Activated CD4-positive, alpha-beta T cell treated with anti-CD3 and anti-CD28 coated beads, Interleukin-10, Interleukin-2, amounts not matched to agents 100 ng/mL and 50 ng/mL, durations not matched to agents 16 hours and 8 hours (primary cell): ENCODE measurements at places on chromosomes 12 and 14.

GRCh38 chr14:75864352-75864751 lies 117.4 kb downstream of the TGFB3 start:
- DNase-seq = no peak

DNA sequence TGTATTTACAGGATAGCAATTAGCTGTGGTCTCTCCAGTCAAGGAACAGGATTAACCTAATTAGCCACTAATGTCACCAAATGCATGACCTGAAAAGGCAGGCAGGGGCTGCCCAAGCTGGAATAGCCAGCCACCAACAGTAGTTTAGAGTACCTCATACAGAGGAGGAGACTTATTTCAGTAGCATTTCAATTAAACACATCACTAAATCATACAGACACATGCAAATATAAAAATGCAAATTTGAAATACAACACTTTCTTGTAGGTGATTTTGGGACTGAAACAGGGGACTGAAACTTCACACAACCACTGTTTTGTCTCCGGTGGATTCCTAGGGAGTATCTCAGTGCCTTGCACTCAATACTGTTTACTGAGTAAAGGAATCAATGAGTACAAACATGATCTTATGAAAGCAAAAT lies 636 bp upstream of the IFNG-AS1 start:
- no peak for DNase-seq

DNA sequence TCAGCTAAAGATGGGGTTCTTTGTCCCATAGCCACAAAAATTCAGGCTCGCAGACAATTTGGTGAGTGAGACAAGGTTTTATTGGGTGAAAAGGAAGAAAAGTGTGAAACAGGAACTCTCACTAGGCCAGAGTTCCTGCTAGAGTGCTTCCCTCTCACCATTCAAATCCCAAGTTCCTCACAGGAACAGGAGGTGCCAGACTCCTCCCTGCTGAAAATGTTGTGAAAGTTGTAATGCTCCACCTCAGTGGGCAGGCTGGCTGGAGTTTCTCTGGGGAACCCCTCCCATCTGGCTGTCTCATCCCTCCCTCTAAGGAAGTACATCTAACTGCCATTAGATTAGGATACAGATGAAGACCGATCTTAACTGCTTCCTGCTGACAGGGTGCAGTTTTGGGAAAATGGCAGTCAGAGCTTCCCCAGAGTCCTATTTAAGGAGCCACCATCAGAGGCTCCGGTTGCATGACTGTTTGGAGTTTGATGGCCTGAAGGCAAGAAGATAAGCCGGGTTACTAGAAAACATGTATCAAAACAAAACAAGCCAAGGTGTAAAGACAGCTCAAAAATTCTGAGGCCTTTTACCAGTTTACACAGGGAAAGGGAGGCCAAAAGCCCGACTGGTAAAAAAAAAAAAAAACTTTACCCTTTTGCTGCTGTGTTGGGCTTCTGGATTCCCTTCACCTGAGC lies 127.6 kb downstream of the FSCB start:
- no peak for DNase-seq

- DNase-seq = no peak
Measured at GRCh38 chr12:31041033-31041564, 32.6 kb upstream of the DDX11 start.

DNA sequence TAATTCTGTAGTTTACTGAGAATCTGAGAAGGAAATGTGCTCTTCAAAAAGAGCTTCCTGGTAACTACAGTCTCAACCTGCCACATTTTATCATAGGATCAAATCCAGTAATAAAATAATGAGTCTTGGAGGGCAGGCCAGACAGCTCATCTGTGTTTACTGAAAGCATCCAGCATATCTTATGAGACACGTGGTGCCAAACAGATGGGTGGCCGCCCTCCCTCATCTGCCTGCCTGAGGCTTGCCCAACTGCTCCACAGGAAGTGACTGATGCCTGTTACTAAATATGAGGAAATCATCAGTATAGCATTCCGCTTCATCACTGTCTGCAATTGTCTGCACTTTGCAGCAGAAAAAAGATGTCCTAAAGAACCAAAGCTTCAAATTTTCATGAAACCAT lies 13.5 kb downstream of the DHRS7 start:
- peak; percentile 80 for DNase-seq

- DNase-seq = no peak
Measured at GRCh38 chr12:15831315-15831978, 42.3 kb upstream of the EPS8 start.

DNA sequence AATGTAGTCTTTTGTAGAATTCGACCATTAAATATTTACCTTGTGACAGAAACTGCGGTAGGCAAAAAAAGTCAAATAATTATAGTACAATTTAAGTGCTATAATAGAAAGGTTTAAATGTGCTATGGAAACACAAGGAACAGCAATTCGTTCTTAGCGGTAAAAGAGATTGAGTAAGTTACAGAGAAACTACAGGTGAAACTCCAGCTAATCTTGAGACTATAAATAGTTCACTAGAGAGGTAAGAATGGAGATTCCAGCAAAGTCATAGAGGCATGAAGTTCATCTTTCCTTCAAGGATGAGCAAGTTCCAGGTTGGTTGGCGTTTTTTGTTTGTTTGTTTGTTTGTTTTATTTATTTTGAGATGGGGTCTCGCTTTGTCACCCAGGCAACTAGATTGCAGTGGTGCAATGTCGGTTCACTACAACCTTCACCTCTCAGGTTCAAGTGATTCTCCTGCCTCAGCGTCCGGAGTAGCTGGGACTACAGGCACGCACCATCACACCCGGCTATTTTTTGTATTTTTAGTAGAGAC lies 878 bp upstream of the R3HDM2 start:
- DNase-seq = no peak

- DNase-seq = no peak
Measured at GRCh38 chr14:100994082-100994481, 90.6 kb upstream of the RTL1 start.

- DNase-seq = no peak
Measured at GRCh38 chr12:126358806-126359205, 1293.6 kb downstream of the AACS start.

- no peak for DNase-seq
Measured at GRCh38 chr14:90293766-90294730, 37.7 kb downstream of the NRDE2 start.

DNA sequence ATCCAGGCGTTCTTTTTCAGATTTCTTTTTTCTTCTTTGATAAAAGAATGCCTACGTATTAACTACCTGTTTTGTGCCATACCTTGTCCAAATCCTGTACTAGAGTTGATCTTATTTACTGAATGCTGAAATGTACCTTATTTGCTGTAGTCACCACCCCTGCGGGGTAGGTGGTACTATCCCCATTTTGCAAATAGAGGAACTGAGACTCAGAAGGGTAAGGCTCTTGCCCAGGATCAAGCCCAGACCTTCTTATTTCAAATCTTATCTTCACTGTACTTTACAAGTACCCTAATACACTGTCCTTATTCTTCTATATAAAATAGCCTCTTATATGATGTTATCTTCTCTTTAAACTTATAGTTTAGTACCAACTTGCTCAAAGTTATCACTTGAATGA lies 206.5 kb downstream of the SLC41A2 start:
- DNase-seq = no peak

DNA sequence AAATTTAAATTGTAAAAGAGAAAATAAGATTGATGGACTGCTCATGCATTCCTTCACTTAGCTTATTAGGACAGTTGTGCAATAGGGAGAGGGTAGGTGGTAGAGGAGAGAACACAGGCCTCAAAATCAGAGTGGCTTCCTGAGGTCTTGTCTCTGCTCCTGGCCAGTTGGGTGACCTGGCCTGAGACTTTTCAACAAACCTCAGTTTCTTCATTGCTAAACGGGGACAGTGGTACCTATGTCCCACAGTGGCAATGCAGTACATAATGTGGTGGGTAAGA lies 2.6 kb downstream of the MAP3K12 start:
- DNase-seq = no peak

DNA sequence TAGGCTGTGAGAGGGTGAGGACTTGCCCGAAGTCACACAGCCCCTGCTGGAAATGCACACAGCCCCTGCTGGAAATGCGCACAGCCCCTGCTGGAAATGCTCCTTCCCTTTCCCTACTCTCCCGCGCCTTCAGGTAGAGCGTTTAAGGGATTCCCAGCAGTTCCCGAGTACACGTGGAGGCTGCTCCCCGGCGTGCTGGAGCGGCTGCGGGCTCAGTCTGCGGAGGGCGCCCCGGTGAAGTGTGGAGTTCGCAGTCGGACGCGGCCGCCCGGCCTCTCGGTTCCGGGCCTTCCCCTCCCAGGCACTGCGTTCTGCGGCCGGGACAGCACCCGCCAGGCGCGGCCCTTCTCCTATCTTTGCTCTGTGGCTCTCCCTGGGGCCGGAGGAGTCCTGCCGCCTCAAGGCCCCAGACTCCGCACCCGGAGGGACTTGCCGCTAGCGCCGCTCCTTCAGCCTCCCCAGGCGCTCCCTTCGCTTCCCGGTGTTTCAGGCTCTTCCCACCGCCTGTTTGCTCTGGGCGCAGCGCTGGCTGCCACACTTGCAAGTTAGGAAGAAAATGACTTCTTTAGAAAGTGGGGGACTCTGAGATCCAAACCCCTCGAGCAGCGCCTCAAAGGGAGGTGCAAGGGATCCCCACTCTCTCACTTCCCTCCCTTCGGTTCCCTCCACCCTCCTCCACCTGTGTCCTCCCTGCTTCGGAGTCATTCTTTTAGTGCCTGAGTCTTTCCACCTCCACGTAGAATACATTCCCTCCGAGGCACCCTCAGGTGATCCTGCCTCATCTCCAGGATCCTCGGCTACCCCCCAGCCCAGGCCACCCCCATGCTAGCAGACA lies 8.3 kb upstream of the TBX5 start:
- no peak for DNase-seq

DNA sequence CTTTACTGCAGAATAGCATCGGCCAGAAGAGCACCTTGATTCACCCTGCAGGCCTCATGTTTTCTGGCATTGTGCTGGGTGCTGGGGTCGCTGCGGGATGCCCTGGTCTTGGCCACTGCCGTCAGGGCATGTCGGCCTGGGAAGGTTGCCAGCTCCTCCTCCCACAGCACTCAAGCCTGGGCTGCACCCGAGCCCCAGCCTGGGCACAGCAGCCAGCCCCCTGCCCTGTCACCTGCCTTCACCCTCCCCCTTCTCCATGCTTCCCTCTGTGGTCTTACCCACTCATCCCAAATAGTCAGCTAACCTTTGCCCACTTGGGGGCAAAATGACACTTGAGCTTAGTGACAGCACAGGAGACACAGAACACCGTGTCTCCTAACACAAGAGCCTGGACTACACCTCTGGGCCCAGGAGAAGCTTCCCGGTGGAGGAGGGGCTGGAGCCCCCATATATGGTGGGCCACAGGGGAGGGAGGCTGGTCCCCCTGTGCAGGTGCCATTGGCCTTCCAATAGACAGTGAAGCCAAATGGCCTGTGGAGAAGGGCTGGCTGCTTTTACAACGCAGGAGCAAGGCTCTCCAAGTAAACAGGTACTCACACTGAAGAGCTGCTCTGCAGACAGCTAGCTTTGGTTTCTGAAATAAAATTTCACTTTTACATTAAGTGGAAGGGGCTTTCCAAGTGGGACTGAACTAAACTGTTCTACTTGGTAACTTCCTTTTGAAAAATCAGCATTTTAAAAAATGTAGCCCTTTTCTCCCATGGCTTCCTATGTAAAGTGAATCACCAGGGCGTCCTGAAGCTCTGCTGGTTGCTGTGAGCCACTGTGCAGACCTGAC lies 51.2 kb upstream of the AMN start:
- DNase-seq = no peak

GRCh38 chr14:90828642-90829487 lies 12.6 kb upstream of the TTC7B start:
- peak; percentile 80 for DNase-seq

GRCh38 chr14:89660166-89660565 lies 243.1 kb upstream of the FOXN3 start:
- DNase-seq = no peak

- DNase-seq = peak; percentile 70
Measured at GRCh38 chr12:28065374-28065773, 92.8 kb upstream of the PTHLH start.

DNA sequence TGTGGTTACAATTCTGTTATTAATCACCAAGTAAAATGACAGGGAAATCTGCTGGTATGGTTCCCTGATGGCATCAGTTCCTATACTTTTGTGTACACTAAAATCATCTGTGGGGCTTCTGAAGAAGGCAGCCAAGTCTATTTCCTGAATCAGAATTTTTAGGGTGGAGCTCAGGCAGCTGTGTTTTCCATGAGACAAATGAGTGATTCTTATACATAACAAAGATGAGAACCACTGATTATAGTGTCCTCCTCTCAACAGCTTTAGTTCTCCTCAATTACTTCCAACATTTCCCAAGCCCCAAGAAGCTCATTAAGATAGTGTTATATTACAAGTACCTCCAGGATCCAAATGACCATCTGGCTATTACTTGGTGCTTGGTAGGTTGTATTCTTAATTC lies 64.5 kb upstream of the USP44 start:
- DNase-seq = no peak

- no peak for DNase-seq
Measured at GRCh38 chr12:119393677-119394076, 59.1 kb downstream of the CCDC60 start.

- DNase-seq = no peak
Measured at GRCh38 chr12:110090266-110091135, 33.7 kb upstream of the IFT81 start.

- peak; percentile 38 for DNase-seq
Measured at GRCh38 chr12:107990325-107990724, 138.8 kb upstream of the WSCD2 start.

DNA sequence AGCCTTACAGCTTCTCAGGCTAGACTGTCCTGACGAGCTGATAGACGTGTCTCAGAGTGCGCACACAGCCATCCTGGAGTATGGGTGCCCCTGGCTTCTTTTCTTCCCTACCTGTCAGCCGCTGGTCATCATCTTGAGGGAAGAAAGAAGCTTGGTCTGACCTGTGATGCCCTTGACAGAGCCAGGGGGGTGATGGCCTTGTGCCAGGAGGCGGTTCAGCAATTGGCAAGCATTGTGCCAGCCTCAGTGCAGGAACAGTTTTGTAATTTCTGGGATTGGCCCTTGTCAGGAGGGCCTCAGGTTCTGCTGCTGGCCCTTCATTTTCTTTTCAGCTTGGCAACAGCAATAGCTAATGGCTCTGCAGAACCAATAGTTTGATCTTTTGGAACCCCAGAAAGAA lies 80.1 kb downstream of the ADCK1 start:
- no peak for DNase-seq

- no peak for DNase-seq
Measured at GRCh38 chr14:51382506-51382905, 142.5 kb downstream of the TMX1 start.

DNA sequence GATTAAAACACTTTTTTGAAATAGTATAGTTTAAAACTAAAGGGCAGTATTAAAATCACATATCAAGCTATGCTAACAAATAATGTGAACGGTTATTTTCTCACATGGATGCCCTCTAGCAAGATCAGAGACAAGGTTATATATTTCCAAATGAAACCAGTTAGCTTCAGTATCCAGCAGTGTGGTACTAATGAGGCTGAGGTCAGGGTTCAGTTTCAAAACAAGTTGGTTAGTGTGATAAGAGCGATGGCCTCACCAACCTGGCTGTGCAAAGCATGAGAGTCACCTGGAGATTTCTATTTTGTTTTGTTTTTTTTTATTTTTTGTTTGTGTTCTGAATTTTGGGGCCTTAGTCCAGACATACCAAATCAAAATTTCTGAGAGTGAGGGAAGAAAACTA lies 352.2 kb upstream of the KITLG start:
- no peak for DNase-seq
